Left renal cortex interstitium (tissue), 4 donors: ENCODE measurements at places on chromosomes 11 and 22.

DNA sequence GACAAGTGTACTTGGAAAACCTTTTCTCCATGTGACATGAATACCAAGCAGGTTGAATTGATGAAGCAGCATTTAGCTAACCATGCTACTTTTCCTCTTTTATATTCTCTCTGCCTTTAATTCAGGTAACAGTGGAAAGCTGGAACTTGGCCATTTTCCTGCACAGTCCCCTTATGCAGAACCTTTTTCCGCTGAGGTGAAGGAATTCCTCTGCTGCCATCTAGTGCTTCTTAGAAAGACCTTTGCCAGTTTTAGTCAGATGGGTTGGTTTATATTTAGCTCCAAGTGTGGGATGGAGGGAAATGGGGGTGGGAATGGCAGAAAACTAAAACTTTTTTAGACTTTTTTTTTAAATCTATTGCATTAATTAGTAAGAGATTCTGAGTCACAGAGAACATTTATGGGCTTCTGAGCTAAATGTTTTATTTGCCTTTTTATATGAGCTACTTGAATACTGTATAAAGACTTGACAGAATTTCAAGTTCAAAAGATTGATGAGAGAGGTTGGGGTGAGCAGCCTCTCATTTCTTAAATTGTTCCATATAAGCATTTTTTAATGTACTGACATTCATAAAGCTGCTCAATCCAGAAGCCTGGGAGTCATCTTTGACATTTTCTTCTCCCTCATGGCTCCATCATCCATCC lies 153.9 kb upstream of the ZC3H12C start:
- DNase-seq, result peak; percentile 52

GRCh38 chr11:40140560-40140959 lies 1318.9 kb downstream of the LRRC4C start:
- DNase-seq, result no peak

- no peak for DNase-seq
Measured at GRCh38 chr11:130548491-130548833, 100.0 kb downstream of the ADAMTS15 start.

DNA sequence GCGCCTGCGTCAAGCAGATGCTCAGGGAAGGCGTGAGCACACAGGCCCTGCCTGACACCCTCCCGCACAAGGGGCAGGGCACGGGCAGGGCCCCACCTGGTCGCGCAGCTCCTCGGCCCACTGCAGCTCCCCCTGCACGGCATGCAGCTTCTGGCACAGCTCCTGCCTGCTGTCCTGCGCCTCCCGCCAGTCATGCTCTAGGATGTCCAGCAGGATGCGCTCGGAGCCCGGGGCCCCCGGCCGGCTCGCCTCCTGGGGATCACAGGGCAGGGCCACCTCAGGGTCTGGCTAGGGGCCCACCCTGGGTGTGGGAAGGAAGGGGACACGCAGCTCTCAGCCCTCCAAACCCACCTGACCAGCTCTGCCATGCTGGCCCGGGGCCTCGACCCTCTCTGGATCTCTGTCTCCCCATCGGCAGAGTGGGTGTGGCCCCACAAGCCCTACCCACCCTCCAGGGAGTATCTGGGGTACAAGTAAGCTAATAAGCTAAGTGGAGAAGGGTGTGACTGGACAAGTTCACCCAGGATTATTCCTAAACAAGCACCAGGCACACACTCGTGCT lies 10.7 kb downstream of the CARD10 start:
- DNase-seq, result no peak

GRCh38 chr22:49195636-49196035 lies 632.0 kb downstream of the BRD1 start:
- DNase-seq, result no peak

GRCh38 chr11:65429068-65429681 lies 6.6 kb downstream of the NEAT1 start:
- no peak for DNase-seq

GRCh38 chr11:131428853-131429252 lies 58.4 kb downstream of the NTM start:
- no peak for DNase-seq

DNA sequence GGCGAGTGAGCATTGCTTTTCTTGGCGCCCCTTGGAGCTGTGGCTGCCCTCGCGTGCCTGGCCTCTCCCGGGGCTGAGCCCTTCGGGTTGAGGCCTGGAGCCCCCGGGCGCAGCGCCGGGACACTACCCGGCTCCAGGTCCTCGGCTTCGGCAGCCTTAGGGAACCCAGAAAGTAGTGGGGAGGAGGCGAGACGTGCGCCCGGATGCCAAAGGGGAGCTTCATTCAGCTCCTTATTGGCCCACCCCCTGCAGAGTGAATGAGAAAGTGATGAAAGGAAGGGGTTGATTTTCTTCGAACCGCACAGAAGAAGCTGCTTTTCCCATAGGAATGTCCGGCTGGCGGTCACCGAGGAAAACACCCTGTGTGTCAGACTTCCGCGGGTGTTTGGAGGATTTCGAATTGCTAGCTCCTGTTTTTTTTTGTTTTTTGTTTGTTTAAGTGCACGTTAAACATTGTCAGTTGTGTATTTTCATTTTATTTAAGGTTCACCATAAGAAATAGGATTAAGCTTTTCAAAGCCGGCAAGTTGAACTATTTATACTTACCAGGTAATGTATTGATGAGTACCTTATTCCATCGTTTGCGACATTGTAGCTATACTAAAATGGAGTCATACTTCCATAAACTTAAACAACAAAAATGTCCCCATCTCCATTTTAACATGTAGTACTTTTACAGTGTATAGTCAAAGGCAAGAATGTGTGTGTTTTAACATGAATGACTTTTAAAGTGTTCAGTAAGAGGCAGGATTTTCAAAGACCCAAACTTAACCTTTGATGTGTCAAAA lies 841 bp upstream of the EIF4G2 start:
- peak; percentile 34 for DNase-seq

DNA sequence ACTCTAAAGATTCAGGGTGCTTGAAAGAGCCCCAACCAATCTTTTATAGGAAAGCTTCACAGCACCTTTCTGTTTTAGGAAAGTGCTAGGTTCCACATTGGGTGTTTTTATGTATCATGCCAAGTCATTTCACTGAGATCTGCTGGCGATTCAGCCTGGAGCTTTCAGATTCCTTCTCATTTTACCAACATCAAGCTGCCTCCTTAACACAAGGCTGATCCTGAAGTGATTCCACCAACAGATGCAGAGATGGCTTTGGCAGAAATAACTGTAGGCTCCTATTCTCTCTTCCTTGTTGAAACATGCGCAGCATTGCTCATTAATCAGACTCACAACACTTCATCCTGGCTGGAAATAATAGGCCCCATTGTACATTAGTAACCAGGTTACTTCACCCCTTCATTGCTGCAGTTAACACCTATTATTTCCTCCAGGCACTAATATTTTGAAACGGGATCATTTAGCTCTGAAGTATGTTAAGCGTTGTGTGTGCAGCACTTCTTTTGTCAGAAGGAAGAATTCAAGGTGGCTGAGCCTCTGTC lies 89.0 kb downstream of the OPCML start:
- DNase-seq, result no peak

GRCh38 chr11:134516529-134516928 lies 104.5 kb upstream of the B3GAT1 start:
- no peak for DNase-seq

DNA sequence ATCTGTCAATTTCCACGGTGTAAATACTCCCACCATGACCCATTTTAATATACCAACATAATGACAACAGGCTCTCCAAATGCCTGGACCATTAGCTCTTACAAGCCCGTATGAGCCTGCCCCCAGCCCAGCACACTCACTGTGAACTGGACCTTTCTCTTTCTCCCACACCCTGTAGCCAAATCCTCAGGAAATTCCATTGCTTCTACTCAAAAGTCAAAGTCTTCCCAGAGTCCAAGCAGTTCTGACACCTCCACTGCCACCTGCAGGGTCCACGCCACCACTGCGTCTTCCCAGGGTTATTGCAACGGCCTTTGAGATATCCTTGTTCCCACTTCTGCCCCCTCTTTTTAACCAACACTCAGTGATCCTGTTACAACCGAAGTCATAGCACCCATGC lies 110.1 kb upstream of the ASPHD2 start:
- no peak for DNase-seq

- DNase-seq, result no peak
Measured at GRCh38 chr11:72581067-72581466, 93.2 kb downstream of the PDE2A start.

GRCh38 chr11:125593114-125593820 lies 615 bp downstream of the STT3A start:
- peak; percentile 13 for DNase-seq

GRCh38 chr11:114147375-114148012 lies 88.0 kb downstream of the ZBTB16 start:
- DNase-seq, result no peak

GRCh38 chr11:126465573-126466188 lies 110.2 kb downstream of the ST3GAL4 start:
- DNase-seq, result no peak

- no peak for DNase-seq
Measured at GRCh38 chr11:63527667-63528066, 8.9 kb upstream of the PLAAT4 start.

- no peak for DNase-seq
Measured at GRCh38 chr11:79060081-79060953, 380.5 kb downstream of the TENM4 start.

DNA sequence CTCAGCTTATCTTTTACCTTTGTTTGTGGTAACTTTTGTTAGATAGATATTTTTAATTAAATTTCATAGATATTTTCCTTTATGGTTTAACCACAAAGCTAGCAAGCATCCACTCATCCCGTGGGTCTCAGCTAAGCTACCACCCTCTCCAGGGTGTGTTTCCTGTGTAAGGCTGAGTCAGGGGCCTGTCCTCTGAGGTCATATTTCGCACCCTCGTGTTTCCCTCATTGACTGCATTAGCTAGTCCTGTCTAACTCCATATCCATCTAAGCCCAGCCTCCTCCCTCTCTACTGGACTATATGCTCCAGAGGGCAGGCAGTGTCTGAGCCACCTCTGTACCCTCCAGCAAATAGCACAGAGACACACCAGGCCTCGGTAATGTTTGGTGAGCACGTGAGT lies 16.7 kb downstream of the XRRA1 start:
- no peak for DNase-seq

DNA sequence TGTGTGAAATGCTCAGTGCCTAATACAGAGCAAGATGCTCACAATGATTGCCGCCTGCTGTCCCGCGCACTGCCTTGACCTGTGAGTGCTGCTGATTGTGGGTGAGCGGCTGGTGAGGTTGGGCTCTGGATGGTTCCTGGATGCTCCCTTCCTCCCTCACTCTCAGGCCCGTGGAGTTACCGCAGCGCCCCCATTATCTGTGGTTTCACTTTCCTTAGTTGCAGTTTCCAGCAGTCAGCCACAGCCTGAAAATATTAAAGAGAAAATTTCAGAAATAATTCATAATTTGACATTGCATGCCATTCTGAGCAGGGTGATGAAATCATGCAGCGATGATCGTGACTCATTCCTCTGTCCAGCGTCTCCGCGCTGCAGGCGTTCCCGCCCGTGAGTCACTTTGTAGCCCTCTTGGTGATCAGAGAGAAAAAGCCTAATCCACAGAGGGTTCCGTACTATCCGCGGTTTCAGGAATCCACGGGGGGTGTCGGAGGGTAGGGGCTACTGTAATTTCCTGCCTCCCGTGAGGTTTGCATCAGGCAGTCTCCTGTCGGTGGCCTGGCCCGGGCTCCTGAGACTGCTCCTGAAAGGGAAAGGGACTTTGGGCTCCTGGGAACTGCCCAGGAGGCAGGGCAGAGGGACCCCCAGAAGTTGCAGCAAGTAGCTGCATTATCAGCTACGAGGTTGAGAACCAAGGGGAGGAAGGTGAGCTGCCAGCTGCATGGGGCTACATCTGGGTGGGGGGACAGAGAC lies 10.6 kb downstream of the RPL3 start:
- no peak for DNase-seq

GRCh38 chr22:26406118-26406517 lies 22.9 kb upstream of the ASPHD2 start:
- no peak for DNase-seq

GRCh38 chr11:65383778-65384177 lies 1.3 kb upstream of the SLC25A45 start:
- no peak for DNase-seq

DNA sequence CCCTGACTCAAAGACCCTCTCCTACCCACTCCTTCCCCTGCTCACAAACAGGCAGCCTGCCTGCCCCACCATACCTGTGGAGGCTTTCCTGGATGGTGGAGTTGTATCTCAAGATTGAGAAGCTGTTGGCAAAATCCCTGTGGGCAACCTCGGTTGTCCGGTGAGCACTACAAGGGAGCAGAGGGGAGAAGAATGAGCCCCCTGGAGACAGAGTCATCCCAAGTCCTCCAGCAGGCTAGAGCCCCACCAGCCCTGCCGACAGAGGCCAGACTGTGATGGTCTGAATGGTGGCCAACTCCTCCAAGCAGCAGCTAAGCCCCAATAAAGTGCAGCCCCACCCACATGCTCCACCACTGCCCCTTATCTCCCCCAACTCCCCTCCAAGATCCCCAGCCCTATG lies 17.5 kb downstream of the TMPRSS13 start:
- no peak for DNase-seq

- DNase-seq, result no peak
Measured at GRCh38 chr11:11045156-11045930, 187.5 kb upstream of the ZBED5 start.

- no peak for DNase-seq
Measured at GRCh38 chr22:23901600-23901999, 7.4 kb downstream of the MIF start.

DNA sequence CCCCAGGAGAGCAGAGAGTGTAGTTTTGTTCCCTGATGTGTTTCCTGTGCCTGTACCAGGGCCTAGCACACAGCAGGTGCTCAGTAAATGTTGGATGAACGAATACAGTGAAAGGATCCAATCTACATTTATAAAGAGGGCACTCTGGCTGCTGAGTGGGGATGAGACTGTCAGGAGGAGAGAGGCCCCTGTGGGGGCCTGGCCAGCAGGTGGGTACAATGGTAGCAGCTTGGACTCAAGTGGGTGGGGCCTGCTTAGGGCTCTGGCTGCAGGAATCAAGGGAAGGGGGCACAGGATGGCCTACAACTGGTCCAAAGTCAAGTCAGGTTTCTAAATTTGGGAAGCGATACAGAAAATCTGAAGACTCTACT lies 156.6 kb upstream of the GRK3 start:
- no peak for DNase-seq

DNA sequence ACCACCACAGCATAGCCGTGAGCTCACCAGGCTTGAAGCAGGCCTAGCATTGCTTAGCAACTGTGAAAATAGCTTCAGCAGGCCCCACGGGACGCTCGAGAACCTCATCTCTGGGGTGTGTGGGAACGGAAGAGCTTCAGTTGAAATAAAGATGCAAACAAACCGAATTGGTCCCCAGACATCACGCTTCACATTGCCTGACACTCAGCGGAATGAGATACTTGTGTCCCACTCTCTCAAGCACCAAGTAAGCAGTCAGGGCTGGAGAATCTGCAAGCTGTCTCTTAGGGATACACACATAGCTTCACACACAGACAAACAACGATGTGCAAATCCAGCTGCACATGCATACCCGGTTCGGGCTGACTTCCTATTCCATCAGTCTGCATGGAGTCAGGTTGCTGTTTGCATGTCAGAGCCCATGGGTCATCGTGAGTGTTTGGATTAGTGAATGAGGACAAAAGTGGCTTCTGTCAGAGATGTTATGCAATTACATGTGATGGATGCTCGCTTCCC lies 205.7 kb downstream of the SNX19 start:
- no peak for DNase-seq

DNA sequence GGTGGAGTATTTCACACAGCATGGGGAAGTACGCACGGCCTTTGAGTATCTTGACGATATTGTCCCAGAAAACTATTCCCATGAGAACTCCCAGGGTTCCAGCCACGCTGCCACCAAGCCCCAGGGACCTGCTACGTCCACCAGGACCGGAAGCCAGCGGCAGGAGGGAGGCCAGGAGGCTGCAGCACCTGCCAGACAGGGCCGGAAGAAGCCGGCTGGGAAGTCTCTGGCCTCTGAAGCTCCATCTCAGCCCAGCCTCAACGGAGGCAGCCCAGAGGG lies 32.6 kb downstream of the IGHMBP2 start:
- DNase-seq, result no peak
